ENCODE measurements at places on chromosomes 6 and 20.

DNA sequence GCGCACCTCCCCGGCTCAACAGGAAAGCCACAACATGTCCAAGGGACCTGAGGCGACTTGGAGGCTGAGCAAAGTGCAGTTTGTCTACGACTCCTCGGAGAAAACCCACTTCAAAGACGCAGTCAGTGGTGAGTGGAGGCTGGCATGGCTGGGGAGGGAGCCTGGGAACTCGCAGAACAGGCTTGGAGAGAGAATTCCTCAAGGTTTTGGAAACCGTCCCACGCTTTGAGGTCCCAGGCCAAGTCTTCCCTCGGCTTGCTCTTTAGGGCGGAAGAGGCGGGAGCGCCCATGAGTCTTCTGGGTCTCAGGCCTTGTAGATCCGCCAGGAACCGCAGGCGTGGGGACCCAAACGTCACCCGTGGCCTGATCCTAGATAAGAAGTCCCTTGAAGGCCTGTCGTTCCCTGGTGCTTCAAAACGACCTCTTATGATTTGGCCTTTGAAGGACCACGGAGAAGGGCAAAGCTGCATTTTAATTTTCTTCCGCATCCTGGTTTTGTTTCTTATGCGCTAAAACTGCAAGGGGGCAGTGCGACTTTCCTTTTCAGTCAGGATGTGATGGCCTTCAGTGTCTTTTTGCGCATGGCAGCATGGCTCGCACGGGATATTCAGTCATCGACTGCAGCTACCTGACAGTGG lies 2.0 kb downstream of the LAMP5 start:
- no peak for DNase-seq

GRCh38 chr20:45957021-45957941 lies 14.7 kb downstream of the ZNF335 start:
- no peak for DNase-seq

DNA sequence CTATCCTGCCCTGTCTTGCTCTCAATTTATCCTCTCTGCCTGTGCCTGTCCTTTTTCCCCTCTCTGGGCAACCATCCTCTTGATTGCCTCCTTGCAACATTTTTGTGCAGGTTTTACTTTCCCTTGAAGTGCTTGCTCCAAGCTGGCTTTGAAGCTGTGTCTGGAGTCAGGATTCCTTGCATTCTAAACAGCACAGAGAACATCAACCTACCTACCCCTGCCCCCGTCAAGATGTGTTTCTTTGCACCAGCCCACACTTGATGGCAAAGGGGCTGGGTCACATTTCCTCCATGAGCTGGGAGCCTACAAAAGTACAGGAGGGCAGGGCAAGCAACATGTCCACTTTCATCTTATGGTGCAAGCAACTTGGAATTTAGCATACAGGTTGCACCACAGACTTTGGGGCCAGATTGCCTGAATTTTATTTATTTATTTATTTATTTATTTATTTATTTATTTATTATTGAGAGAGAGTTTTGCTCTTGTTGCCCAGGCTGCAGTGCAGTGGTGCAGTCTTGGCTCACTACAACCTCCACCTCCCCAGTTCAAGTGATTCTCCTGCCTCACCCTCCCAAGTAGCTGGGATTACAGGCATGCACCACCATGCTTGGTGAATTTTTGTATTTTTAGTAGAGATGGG lies 206.3 kb downstream of the COL19A1 start:
- DNase-seq: no peak

DNA sequence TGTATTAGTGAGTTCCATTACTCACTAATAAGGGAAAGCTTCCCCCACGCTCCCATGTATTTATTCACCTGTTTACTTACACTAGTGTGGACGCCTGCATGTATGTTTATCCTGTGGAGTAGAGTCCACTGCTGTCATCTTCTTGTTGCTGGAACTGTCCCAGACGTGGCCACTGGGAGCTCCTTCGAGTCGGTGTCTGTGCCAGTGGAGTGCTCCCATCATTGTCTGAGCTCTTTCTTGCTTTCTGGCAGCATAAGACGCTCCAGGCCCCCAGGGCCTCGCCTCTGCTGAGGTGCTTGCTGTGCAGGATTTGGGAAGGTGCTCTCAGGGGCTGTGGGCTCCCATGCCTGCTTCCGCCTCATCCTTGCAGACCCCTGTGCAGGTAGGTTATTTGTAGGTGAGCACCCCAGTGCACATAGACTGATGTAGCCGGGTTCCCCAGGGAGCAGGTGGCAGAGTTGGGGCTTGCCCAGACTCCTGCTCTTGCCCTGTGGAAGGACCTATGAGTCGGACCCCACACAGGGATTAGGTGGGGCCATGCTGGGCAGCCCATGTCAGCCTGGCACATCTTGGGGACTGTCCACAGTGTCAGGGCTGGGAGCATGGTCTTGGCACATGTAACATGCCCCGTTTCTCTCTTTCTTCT lies 16.6 kb downstream of the PHACTR3 start:
- DNase-seq: no peak

GRCh38 chr20:31712564-31713311 lies 9.9 kb downstream of the BCL2L1 start:
- DNase-seq: peak; percentile 95

- no peak for DNase-seq
Observed at GRCh38 chr20:37326666-37327065, 19.3 kb upstream of the SRC start.

- peak; percentile 14 for DNase-seq
Observed at GRCh38 chr20:33719277-33719988, 677 bp downstream of the PXMP4 start.

DNA sequence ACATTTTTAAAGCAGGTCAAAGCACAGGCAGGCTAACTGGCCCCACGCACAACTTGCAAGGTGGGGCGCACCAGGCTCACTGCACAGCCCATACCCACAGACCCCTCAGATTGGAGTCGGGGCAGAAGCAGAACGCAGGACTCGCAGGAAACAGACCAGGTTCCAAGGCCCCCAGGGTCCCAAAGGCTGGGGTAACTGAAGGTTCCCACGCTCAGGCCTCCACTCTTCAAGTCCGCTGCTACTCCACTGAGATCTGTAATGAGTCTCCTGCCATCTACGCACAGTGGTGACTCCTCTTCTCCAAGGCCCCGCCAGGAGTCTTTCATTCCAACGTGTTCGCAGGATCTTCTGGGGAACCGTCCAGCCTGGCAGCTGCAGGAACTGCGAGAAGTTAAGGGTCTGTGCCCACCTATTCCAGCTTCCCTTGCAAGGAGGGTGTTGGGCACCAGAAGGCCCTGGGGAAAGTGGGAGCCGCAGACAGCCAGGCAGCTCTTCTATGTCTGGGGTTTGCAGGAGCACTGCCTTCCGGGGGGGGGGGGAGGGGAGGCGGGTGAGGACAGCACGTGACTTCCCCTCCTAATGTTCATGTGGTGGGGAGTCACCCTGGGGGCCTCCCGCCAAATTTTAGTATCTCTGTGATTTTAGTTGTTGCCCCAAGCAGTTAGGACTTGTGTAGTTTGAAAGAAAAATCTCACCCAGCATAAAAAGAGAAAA lies 2.0 kb upstream of the TAF4 start:
- no peak for DNase-seq

- no peak for DNase-seq
Observed at GRCh38 chr20:37749620-37750403, 56.0 kb downstream of the CTNNBL1 start.

DNA sequence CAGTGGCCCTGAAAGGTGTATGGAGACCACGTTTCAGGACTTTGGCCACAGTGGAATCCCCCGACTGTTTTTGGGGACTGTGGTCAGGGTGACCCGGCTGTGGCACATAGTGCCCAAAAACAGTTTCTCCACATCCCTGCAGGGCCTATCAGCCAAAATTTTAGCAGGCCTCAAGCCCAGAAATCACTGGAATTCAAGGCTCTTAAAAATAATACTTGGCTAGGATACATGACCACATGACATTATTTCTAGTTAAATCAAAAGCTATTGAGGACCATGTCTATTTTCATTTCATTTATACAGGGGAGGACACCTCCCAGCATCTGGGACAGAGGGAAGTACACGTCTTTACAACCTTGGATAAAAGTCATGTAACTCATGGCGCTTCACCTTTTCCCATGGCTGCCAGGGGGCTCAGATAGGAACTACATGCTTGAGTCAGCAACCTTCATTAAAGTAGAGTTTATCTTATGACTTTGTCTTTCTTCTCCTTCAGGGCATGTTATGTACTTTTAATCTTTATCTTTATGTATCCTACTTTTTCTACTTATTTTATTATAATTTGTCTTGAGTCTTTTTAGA lies 70.8 kb upstream of the CD93 start:
- no peak for DNase-seq

DNA sequence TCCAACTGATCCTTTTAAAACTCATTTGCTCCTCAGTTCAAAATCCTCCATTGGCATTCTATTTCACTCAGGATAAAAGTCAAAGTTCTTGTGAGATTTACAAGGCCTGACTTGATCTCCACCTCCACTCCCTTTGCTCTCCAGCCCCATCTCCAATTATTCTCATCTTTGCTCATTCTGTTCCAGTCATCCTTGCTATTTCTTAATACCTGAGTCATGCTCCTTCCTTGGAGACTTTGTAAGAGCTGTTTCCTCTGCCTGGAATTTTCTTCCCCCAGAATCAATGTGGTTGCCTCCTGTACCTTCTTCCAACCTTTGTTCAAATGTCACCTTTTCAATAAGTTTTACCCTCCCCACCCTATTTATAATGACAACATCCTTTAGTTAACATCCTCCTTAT lies 373.5 kb downstream of the HTR1B start:
- DNase-seq: peak; percentile 46

GRCh38 chr6:169263836-169264608 lies 10.4 kb upstream of the THBS2 start:
- DNase-seq: peak; percentile 75

DNA sequence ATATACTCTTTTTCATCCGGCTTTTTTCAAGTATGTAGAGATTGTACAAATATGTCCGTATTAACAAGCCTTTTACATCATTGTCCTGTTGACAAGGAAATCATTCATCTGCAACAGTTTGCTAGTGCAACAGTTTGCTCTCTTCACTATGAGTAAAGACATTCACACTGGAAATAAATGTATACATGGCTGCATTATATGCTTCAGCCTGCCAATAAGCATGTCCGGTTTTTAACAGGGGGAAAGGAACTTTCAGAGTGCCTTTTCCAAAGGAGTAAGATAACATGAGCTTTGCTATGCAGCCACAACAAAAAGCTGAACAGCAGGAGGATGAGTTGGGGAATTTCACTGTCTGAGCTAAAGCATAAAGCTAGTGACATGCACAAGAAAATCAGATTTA lies 99.4 kb upstream of the ADTRP start:
- no peak for DNase-seq

GRCh38 chr6:5860849-5861248 lies 145.9 kb downstream of the NRN1 start:
- DNase-seq: no peak

GRCh38 chr6:98579941-98580340 lies 254.4 kb upstream of the POU3F2 start:
- peak; percentile 19 for DNase-seq
